ENCODE measurements at places on chromosomes 16 and 17.

- no peak for DNase-seq
Measured at GRCh38 chr16:56988161-56988947, 1.0 kb upstream of the NLRC5 start.

DNA sequence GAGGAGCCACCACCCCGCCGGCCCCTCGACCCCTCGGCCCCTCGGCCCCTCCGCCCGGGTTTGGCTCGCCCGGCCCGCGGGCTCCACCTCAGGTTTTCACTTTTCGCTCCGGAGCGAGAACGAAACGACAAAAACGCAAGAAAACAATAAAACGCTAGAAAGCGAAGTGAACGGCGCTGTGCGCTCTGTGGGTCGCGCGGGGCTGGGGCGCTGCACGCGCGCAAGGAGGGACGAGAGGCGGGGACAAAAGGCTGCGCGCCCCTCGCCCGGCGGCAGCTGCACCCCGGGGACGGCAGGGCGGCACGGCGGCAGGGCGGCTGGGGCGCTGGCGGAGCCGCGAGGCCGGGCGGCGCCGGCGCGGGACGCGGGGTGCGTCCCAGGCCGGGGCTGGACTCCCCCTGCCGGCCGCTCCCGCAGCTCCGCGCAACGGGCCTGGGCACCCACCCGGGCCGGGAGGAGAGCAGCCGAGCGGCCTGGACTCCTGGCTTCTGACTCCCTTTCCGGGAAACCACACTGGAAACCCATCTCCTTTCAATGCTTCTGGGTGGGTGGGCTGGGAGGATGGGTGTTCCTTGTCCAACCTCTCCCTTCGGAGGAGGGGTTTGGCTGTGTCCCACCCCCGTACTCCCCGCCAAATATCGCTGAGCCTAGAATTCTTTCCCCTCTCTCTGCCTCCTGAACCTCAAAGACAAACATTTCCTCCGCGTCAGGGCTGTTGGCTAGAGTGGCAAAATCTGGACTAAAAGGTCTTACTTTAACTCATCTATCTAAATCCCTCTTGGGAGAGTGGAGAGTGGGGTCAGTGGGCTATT, 9.9 kb downstream of the TBX2 start:
- DNase-seq, result no peak

DNA sequence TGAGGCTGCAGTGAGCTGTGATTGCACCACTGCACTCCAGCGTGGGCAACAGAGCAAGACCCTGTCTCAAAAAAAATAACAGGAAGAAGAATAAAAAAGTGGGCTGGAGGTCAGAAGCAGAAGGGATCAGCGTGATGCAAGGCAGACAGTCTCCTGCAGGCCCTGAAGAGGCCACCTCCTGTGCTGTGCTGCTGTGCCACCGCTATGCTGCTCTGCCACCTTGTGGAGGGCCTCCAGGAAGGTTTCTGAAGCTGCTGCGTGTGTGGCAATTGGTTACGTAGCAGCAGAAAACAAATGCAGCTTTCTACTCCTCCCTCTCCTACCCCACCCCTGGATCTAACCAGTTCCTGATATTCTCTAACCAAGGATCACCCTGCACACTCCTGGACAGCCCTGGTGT, 815.5 kb downstream of the KCNJ18 start:
- DNase-seq, result peak; percentile 41

GRCh38 chr16:56860226-56861020, 4.6 kb upstream of the SLC12A3 start:
- DNase-seq, result no peak

- no peak for DNase-seq
Measured at GRCh38 chr16:87789437-87790291, 23.9 kb upstream of the KLHDC4 start.

DNA sequence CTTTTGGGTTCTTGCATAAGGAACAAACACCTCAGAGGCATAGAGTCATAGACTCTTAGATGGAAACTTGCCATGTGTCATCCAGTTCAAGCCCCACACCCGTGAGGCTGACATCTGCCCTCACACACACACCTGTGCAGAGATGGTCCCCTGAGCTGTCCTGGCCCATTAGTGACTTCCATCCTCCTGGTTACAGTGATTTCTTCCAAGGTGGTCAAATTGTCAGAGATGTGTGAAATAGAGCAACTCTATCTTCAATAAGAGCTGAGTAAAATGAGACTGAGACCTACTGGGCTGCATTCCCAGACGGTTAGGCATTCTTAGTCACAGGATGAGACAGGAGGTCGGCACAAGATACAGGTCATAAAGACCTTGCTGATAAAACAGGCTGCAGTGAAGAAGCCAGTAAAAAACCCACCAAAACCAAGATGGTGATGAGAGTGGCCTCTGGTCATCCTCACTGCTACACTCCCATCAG, 342.2 kb upstream of the TNRC6C start:
- DNase-seq, result no peak

GRCh38 chr17:42399948-42400843, 12.0 kb upstream of the STAT3 start:
- DNase-seq, result no peak

DNA sequence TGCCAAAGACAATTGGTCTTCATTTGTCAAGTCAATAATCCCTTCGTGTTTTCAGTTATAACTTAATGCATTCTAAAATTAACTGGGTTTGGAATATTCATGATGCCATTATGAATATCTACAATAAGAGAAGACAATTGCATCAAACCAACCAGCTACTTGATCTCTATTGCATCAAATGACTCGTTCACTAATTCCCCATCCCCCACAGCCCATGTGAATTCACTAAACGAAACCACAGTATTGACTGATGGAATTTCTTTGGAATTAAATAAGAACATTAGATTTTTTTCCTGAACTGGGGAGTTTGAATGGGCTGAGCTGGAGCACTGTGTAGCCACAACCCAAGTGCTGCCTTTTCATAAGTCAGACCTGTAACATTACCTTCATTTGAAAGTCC, 65.3 kb downstream of the HS3ST3B1 start:
- no peak for DNase-seq

DNA sequence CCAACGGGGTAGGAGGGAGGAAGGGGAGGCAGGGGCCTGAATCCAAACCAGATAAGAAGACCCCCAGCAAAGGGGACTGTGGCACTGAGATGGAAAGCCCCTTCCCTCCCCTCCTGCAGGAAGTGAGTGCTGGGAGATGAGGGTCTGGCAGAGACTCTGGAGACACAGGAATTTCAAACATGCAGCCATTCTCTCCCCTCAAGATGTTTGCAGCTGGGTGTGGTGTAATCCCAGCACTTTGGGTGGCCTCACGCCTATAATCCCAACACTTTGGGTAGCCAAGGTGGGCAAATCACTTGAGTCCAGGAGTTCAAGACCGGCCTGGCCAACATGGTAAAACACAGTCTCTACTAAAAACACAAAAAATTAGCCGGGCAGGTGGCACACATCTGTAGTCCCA, 33.9 kb upstream of the FAAP100 start:
- no peak for DNase-seq

DNA sequence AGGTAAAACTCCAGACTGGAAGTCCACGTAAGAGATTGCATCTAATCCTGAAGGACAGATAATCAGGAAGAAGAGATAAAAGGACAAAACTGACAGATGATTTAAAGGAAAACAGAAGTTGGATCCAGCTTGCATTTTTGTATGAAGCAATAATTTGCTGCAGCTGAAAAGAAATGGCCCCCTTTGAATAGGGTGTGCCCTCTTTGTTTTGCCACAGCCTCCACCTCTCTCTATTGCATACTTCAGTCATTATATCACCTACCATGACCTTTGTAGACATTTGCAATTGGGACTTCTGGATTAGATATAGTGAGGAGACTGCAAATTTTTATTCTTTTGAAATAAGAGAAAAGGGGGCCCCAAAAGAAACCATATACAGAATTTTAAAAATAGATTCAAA, 8.1 kb downstream of the NOG start:
- no peak for DNase-seq
